ENCODE measurements at places on chromosomes 11 and 22. TPM values are rescaled to one million over a fixed set of nuclear protein-coding genes. Genes with fewer than 3 reads are reported as not detected.

DNA sequence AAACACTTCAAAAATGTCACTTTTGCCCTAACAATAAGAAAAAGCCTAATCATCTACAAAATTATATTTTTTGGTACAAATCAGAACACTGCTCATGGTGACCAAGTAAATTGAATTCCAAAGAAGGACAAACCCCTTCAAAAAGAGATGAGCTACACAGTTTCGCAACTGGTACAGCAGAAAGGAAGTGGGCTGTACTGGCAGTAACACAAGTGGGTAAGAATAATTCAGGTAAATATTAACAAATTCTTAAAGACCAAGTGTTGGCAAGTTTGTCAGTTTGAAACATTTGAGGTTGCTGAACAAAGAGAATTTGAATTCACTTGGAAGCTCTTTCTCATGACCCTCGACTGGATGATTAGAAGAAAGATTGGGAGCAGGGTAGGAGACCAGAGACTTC lies 35.5 kb downstream of the MSANTD4 start:
- no peaks in the 10 kb centered on the region for H3K36me3 ChIP-seq
- no peak for DNase-seq
- H3K27ac ChIP-seq: no peak overlapping the region
- no peaks in the 10 kb centered on the region for H3K4me1 ChIP-seq

KLHL35 gene
- 6.8 TPM for total RNA-seq

DNA sequence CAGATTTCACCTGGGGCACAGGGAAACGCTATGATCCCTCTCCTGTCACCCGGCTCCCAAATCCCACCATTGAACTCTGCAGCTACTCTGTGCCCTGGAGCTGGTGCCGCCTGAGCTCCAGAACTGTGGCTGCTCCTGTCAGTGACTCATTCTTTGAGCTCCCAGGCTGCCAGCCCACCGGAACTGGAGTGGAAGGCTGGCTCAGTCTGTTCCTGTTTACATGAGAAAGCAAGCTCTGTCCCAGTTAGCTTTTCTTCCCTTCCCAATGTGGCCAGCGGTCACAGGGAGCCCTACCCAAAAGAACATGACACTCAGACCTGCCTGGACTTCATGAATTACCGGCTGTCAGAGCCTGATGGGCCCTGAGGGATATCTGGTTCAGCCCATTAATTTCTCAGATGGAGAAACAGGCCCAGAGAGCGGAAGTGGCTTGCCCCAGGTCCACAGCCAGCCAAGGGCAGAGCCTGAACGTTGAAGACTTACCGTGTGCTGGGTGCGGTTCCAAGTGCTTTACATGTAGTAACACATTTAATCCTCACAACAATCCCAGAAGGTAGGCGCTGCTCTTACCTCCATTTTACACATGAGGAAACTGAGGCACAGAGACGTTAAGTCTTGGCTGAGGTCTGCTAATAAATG lies 23.8 kb upstream of the IGSF22 start:
- no peak for DNase-seq
- no peaks in the 10 kb centered on the region for H3K4me1 ChIP-seq
- no peak overlapping the region for H3K27ac ChIP-seq
- no peak overlapping the region for H3K4me3 ChIP-seq
- H3K27me3 ChIP-seq: no peaks in the 10 kb centered on the region

ESAM gene
- 79.3 TPM for total RNA-seq

HEPACAM gene
- total RNA-seq: 0.14 TPM

All from upper lobe of left lung (tissue), 6 donors.